Endothelial cell of umbilical vein (primary cell): ENCODE measurements at places on chromosomes 4 and X.

DNA sequence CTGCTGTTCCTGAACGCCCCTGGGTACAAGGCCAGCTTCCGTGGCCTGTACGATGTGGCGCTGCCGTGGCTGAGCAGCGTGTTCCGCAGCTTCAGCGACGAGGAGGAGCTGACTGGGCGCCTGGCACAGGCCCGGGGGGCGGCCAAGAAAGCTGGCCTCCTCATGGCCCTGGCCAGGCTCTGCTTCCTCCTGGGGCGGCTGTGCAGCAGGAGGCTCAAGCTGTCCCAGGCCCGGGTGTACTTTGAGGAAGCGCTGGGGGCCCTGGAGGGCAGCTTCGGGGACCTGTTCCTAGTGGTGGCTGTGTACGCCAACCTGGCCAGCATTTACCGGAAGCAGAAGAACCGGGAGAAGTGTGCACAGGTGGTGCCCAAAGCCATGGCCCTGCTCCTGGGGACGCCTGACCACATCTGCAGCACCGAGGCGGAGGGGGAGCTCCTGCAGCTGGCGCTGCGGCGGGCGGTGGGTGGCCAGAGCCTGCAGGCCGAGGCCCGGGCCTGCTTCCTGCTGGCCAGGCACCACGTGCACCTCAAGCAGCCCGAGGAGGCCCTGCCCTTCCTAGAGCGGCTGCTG, 28.2 kb downstream of the SH3TC1 start:
- DNase-seq = no peak

- DNase-seq = no peak
Measured at GRCh38 chr4:27916452-27917184, 1056.0 kb downstream of the STIM2 start.

- no peak for DNase-seq
Measured at GRCh38 chr4:43547561-43547960, 655.0 kb downstream of the GRXCR1 start.

GRCh38 chrX:125404667-125405160, 85.0 kb downstream of the TEX13C start:
- DNase-seq = no peak

- no peak for DNase-seq
Measured at GRCh38 chr4:37662251-37662650, 23.9 kb downstream of the RELL1 start.

DNA sequence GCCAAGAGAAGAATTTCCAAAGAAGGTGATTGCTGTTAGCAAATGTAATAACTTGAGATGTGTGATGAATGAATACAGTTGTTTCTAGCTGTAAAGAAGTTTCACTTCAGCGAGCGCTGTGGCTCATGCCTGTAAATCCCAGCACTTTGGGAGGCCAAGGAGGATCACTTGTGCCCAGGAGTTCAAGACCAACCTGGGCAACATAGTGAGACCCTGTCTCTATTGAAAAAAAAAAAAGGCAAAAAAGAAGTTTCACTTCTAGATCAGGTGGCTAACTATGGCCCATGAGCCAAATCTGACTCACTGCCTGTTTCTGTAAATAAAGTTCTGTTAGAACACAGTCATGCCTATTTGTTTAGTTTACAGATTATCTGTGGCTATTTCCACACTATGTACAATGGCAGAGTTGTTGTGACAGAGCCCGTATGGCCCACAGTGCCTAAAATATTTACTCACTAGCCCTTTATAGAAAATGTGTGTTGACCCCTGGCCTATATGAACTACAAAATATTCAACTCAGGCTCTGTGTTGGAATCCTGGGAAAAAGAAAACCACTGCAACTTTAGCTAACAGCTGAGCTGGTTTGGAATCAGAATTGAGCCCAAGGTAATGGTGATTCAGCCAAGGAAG, 54.1 kb upstream of the PRPS1 start:
- DNase-seq = no peak

GRCh38 chr4:14008494-14008893, 381.0 kb upstream of the BOD1L1 start:
- DNase-seq = no peak

DNA sequence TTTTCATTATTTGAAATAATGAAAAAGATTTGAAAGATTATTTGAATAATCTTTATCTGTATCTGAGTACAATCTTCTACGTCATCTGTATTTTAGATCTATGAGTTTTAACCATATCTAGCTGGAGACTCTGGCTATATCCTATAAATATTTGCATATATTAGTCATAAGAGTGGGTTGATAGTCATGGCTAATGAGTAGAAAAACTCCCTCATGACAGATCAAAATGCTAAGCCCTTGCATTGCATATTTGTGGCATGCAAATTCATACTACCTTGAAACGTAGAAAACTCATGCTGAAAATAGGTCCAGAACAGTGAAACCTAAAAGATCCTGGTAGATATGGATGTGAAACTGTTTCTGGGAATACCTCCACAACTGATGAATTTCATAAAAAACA, 291.3 kb downstream of the GALNTL6 start:
- DNase-seq = no peak

DNA sequence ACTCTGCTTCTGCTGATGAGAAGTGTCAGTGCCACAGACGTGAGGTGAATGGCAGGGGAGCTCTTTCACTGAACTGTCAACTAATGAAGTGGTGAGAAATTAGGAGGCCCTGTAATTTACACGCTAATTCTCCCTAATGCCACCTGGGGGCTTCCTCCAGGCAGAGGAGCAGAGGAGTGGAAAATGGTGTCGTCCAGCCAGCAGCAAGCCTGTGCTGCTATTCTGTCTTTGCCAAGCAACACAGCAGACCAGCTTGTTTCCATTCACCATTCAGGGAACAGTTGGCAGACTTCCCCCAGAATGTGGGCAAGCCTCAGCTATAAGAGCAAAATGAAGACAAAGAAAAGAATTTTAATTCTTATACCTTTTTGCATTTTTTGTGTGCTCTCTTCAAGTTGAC, 245.2 kb upstream of the TET2 start:
- DNase-seq = no peak

DNA sequence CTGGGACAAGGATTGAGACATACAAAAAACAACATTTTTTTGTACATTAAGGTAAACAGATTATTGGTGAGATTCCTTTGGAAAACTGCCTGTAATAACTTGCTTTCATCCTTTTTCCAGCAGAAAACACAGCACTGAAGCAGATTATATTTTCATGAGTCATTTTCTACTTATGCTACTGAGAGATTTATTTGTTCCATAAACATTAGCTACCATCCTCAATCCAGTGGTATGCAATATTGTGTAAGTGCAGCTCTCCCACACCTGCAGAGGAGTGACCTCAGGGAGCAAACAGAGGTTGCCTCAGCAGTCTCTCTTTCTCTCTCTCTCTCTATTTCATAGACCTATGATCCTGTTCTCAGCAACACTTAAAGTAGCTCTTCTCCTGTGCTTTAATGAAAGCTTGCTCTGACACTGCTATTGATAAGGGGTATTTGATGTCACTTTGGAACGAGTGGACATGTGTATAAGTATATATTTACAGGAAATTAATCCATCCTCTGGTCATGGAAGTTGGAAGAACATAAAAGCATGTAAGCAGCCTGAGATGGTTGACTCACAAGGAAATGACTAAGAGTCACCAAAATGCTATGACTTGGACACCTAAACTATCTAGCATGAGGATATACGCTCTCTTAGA, 163.7 kb upstream of the SPANXC start:
- DNase-seq = no peak

GRCh38 chrX:12978205-12979025, 3.5 kb downstream of the TMSB4X start:
- peak; percentile 82 for DNase-seq

- DNase-seq = no peak
Measured at GRCh38 chr4:169070895-169071218, 60.8 kb upstream of the CBR4 start.

GRCh38 chr4:10442976-10443375, 14.2 kb downstream of the ZNF518B start:
- DNase-seq = no peak

DNA sequence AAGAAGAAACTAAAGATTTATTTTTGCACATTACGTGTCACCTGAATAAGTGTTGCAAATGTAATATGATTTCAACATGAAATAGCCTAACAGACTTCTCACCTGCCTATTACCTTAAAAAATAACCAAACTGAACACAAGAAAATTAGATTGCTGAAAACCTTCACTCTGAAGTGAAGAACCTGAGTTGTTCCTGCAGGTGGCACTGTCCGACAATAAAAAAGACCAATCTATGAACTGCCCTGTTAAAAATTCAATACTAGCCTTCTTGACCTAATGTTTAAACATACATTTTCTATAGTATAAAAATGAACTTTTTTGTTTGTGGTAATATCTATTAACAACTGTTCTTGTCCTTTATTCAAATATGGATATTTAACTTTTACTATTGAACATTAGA, 69.2 kb upstream of the PNPLA4 start:
- DNase-seq = peak; percentile 18

GRCh38 chrX:49106930-49107329, 16.6 kb downstream of the GPKOW start:
- peak; percentile 44 for DNase-seq

DNA sequence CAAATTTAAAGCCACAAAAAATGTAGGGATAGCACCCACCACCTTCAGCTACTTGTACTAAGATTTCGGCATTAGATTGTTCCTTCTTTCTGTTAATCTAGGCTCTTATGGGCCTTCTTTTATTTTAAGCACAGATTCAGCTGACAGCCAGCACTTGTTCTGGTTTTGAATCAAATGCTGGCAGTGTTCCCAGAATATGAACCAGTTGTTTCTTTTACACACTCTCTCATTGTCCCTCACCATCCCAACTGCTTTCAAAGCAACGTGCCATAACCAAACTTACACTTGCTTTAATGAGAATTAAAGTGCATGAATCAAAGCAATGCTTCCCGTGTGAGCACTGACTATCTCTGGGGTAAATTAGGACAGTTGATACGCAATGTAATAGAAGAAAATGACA, 744.5 kb upstream of the FAM241A start:
- DNase-seq = peak; percentile 39

DNA sequence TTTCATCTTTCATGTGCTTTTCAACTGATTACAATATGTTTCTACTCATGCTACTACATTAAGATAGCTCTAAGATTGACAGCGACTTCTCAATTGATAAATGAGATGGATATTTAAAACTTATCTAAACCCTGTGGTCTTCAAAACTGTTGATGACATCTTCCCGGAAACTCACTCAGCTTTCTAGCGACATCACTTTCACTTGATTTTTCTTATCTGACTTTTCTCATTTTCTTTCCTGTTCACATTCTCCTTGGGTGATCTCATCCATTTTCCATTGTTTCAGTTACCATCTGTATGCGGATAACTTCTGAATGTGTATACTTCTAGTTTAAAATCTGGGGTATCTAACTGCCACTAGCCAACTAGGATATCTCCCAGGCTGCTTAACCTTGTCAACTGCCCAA, 3.1 kb downstream of the POLR2B start:
- peak; percentile 93 for DNase-seq

DNA sequence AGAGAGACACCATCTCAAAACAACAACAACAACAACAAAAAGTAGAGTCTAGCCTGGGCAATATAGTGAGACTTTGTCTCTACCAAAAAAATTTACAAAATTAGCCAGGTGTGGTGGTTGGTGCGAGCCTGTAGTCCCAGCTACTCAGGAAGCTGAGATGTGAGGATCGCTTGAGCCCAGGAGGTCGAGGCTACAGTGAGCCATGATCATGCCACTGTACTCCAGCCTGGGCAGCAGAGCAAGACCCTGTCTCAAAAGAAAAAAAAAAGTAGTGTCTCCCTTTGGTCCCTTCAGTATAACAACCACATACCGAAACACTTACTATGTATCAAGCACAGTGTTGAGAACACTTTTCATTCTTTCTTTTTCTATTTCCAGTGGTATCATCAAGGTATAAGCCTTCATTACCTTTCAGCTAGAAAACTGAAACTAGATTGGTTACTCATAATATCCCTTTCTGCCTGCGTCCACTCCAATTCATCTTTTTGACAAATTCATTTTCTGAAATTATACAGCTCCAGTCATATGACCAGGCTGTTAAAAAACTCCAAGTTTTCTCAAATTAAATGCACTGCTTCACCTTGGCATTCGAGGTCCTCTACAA, 54.1 kb downstream of the RPS6KA3 start:
- no peak for DNase-seq

GRCh38 chrX:96372313-96373046, 312.2 kb upstream of the DIAPH2 start:
- DNase-seq = peak; percentile 43

DNA sequence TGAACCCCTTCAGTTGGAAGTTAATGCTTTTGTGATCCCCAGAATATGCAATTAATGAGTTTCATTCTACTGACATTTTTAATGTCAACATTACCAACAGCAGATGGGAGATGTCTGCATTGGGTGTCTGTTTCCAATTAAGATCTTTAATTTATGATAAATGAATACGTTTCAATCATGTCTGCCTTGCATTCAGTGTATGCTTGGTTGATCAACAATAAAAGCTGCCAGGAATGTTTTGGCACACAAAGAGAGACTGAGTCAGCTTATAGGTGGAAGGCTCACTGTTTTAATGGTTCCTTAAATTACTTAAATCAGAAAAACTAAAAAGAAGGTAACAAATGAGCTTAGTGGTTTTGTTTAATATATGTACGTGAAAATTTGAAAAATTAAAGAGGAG, 359.9 kb upstream of the CNKSR2 start:
- no peak for DNase-seq

- no peak for DNase-seq
Measured at GRCh38 chr4:61445374-61446063, 245.4 kb downstream of the ADGRL3 start.

DNA sequence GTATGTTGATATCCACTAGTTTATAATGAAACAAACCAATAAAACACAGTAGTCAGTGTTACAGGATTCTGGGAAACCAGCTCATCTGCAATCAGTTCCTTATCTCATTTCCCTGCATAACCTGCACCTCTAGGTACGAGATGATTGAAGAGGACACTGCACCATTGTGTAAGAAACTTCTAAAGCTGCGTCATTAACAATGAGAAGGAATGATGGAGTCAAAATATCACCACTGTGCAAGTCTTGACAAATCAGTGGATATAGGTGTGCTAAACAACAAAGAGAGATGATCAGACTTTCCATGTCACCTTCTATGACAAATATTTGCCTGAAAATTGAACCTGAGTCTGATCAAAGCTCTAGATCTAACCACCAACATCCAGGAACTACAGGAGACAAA, 40.7 kb upstream of the DHX15 start:
- DNase-seq = no peak

DNA sequence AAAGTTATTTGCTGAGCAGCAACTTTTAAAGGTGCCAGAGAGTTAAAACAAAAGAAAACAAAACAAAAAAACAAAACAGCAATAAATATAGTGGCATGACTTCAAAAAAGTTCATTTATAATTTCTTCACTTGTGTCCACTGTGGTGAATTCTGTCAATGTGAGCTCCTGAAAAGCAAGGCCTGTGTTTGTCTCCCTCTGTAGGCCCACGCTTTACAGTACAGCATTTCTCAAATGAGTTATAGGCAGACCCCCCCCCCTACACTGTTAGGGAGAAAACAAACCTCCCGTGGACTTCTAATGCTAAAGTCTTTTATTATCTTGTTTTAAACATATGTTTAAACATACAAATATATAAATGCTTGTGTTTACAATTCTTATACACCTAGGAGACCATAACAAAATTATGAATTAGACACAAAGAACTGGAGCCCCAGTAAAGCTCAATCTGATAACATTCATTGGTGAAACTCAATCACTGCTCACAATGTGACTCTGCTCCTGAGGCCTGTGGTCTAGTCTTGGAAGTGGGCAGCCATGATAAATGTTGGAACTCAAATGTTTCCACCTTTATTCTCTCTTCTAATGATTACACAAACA, 47.0 kb upstream of the SCOC start:
- DNase-seq = peak; percentile 68

- DNase-seq = no peak
Measured at GRCh38 chr4:88457307-88458103, 586 bp downstream of the HERC5 start.

GRCh38 chrX:1614927-1615326, at the start of gene ASMT:
TSS of gene ASMT (plus strand) at chrX:1615059. CDS start at chrX:1615200, 141 bp downstream.
- DNase-seq = no peak

- no peak for DNase-seq
Measured at GRCh38 chr4:54225598-54226403, 3.3 kb upstream of the PDGFRA start.
